Activated T-helper 2 cell treated with anti-CD3 and anti-CD28 coated beads, Interferon-gamma antibody, Interleukin-2, Interleukin-4, amounts not matched to agents 10 μg/mL and 5 μg/mL and 100 μg/mL, durations not matched to agents 14 hours and 24 hours and 36 hours (primary cell): ENCODE measurements at places on chromosomes 12 and 14. TPM values are rescaled to one million over a fixed set of nuclear protein-coding genes. Genes with fewer than 3 reads are reported as not detected.

Gene AHNAK2
- total RNA-seq: 0.02 and 0.07 TPM in 2 replicates

Gene GUCY2C
- total RNA-seq: not detected in 2 replicates

Gene RHEBL1
- 14.2 and 16.0 TPM in 2 replicates for total RNA-seq

Gene IQSEC3
- 0.25 and 0.44 TPM in 2 replicates for total RNA-seq

Gene ZFHX2
- 2.0 and 2.5 TPM in 2 replicates for total RNA-seq

GRCh38 chr12:53770281-53770680 is 18.5 kb upstream of the CISTR start:
- no peak for DNase-seq

GRCh38 chr12:13211859-13212664 is 15.5 kb downstream of the EMP1 start:
- DNase-seq: peak; percentile 58

- DNase-seq: no peak
Measured at GRCh38 chr12:93894391-93895088, 217.4 kb downstream of the CRADD start.

DNA sequence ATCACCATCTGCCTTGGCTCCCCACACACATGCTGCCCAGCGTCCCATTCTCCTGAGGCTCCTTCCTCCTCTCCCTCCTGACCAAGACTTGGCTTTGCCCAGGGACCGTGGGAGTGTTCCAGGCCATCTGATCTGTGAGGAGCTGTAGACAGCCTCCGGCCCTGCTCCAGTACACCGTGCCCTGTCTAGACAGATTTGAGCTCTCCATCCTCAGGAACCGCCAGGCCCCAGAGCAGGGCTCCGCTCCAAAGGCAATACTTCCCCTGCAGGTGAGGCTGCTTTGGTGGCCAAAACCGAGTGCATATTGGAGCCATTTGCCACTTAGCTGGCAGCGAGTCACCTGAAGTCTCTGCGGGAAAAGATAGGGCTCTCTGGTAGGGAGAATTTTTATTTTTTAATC is 147.4 kb downstream of the ANO2 start:
- DNase-seq: no peak

GRCh38 chr12:82867762-82868500 is 181.2 kb downstream of the TMTC2 start:
- DNase-seq: no peak

GRCh38 chr12:3744229-3744901 is 8.5 kb downstream of the CRACR2A start:
- DNase-seq: no peak

DNA sequence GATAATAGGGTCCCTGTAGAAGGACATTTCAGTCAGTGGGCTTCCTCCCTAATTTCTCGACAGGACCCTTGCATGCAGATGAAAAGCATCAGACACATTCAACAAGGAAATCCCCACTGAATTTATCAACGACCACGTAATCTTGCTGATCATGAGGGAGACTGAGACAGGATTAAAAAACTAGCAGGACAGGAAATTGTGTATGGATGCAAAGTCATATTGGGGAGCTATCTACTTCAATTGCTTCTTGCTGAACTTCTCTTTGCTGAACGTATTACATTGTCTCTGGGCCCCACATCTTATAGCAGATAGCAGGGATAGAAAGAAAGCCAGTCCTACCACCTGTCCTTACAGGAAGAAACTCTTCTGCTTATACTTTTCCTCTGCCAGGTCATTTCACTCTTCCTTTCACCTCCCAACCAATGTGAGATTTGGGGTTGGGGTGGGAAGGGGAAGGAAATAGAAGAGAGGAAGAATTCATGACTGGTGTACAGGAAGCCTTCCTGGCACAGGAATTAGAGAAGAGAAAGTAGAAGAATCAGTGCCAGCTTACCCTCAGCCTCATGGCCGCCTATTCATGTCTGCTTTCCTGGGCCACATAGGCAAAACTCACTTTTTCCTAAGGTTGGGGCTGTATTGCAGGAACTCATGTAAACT is 333.3 kb downstream of the ZFP36L1 start:
- no peak for DNase-seq

DNA sequence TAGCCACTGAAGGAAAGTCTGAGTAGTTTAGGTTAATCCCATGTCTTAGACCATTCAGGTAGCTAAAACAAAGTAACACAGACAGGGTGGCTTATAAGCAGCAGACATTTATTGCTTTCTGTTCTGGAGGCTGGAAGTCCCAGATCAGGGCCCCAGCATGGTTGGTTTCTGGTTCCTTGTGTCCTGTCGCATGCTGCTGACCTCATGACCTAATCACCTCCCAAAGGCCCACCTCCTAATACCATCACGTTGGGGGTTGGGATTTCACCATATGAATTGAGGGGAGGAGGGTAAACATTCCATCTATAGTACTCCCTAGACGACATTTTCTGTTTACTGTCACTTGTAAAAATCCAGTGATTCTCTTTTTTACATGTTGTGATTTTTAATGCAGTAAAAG is 148.6 kb downstream of the FBXL14 start:
- no peak for DNase-seq

DNA sequence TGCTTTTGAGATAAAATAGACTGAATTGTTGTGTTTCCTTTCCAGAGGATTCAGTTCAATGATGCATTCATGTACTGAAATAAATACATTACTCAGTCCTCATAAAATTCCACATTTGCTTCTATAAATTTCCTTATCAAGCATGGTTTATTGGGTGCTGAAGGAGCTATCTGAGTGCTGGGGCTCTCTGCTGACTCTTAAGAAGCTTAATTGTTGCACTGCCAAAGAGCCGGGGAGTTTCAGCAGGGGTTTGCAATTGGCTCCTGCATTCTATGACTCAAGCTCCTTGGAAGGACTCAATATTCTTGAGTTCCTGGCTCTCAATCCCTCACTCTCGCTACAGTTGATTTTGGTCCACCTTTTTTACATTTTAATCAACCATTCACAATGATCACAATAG is 69.8 kb upstream of the PYGL start:
- DNase-seq: no peak
